ENCODE measurements at places on chromosomes 11 and 22. TPM values are rescaled to one million over a fixed set of nuclear protein-coding genes. Genes with fewer than 3 reads are reported as not detected.

Gene OR8A1
- total RNA-seq, result not detected

Gene SMIM38
- total RNA-seq, result 0.26 TPM

- no peak for DNase-seq
These were observed at the start of gene MCHR1 for GRCh38 chr22:40679249-40679963. MCHR1 (plus strand) TSS chr22:40679484; CDS start chr22:40679653, 169 bp downstream.

- DNase-seq, result no peak
These were observed 589.0 kb upstream of the CNTN5 start for GRCh38 chr11:98431463-98432359.

Gene EXPH5
- 0.65 TPM for total RNA-seq

GRCh38 chr22:50317178-50317577, 9.6 kb downstream of the DENND6B start:
- DNase-seq, result no peak

DNA sequence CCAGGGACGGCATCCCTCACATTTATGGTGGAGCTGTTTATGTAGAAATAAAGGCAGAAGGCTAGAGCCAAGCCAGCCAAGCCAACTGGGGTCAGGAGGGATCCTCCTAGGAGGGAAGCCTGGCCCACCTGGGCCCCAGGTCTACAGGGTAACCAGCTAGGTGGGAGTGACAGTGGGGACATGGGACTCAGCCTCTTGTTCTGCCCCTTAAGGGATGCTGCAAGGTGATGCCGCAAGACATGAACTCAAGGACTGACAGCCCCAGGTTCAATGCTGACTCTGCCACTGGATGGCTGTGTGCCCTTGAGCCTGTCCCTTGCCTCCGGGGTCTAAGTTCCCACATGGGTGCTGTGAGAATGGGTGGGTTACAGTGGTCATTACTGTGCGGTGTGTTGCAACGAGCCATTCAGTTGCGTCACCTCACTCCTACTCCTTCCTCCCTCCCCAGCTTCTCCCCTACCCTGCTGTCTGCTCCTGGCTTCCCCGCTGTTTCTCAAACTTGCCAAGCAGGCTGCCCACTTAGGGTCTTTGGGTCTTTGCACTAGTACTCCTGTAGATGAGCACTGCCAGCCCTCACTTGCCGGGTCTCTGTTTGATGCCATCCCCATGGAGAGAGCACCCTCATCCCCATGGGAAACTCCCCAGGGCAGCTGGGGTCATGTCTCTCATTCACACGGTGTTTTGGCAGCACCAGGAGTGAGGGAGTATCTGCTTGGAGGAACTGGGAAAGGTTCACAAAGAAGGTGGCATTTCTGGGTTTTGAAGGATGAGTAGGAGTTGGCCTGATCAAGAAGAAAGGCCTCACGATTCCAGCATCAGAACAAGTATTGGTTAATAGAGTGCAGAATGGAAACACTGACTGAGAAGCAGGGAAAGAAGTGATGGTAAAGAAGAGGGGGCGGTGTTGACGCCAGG, 43.0 kb upstream of the RTL6 start:
- no peak for DNase-seq

Gene RCOR2
- 0.34 TPM for total RNA-seq

Gene XRCC6
- total RNA-seq, result 368 TPM

Gene NOX4
- not detected for total RNA-seq

- no peak for DNase-seq
These were observed 13.2 kb upstream of the ADA2 start for GRCh38 chr22:17232406-17232805.

DNA sequence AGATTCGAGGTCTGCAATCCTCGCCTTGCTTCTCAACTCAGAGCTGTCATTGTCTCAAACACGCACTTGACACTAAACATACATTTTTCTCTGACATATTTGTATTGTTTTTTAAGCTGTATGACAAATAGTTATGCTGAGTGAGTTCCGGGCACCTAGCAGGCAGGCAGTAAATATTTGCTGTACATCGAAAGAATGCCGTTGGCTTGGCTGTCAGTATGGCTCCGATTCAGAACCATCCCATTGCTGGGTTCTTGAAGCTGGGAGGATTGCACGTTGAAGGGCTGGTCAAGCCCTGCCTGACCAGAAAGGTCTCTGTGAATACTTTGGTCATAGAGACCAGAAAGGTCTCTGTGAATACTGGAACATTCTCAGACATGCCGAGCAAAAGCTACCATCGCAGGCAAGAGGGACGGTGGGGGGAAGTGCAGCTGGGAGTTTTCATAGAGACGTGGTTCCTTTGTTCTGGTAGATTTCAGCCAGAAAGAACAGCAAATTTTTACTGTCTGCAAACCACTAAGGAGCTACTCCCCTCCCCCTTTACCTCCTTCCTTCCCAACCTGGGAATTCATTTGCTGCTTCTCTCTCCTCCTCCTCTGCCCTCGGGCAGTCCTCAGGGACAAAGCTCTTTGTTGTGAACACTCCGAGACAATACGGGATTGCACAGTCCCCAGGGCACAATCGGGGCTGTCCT, 202.2 kb upstream of the SORL1-AS1 start:
- no peak for DNase-seq
